GM23338 (cell line): ENCODE measurements at places on chromosomes 6 and 20. TPM values are rescaled to one million over a fixed set of nuclear protein-coding genes. Genes with fewer than 3 reads are reported as not detected.

MYCT1 gene
- 1.6 and 2.5 TPM in 2 replicates for total RNA-seq

TENT5A gene
- 4.7 and 5.5 TPM in 2 replicates for total RNA-seq

- DNase-seq, result no peak
These were observed 121.4 kb upstream of the CEP162 start for GRCh38 chr6:84348801-84349200.

- no peak for DNase-seq
These were observed 4.4 kb upstream of the RBM24 start for GRCh38 chr6:17276766-17277165.

- DNase-seq, result no peak
These were observed 552.7 kb downstream of the NKAIN2 start for GRCh38 chr6:124356276-124356810.

DNA sequence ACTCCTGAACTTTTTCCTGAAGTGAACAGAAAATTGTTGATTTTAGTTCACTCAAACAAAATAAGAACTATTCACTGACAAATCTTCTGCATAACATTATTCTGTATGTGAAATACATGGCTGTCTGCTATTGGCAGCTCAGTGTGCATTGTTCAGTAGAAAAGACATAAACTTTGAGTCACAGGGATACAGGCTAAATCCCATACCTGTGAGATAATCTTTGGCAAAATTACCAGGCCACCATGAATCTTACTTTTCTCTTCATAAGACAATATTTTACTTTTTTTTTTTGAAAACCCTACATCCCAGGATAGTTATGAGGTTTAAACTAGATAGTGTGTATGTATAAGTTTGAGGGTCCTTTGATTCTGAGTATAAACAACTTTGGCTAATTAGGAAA lies 224.8 kb downstream of the GRM1 start:
- DNase-seq, result no peak

DNA sequence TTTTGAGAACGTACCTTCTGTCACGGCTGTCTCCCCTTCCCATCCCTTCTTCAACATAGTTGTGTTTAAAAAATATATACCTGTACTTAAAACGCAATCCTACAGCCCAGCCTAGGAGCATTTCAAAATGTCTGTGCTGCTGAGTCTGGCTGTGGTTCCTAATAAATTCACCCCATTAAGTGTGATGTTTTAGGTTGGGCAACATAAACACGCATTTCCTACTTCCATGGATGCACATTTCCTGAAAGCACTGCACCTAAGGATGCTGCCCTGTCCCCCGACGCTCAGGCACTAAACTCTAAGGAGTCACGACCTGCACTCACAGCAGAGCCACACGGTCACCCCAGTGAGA lies 1.2 kb downstream of the REV3L start:
- DNase-seq, result no peak

GRCh38 chr20:62027116-62027515 lies 38.6 kb downstream of the TAF4 start:
- DNase-seq, result no peak

DNA sequence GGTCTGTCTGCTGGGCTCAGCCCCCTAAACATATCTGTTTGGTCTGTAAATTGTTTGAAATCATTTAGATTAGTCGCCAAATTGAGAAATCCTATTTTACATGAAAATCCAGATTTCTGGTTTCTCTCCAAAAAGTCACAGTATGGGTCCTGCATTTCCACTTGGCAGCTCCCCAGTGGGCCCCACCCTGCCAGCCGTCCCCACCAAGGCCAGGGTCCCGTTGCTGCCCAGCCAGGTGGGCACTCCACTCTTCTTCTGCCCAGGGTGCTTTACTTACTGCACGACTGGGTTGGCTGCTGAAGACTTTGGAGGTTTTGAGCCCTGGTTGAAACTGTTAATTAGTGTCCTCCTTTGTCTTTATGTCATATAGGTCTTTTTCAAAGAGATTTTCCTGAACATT lies 50.4 kb downstream of the ARFGEF2 start:
- DNase-seq, result no peak

- DNase-seq, result no peak
These were observed 34.7 kb upstream of the ARFGEF2 start for GRCh38 chr20:48886811-48887210.

DNA sequence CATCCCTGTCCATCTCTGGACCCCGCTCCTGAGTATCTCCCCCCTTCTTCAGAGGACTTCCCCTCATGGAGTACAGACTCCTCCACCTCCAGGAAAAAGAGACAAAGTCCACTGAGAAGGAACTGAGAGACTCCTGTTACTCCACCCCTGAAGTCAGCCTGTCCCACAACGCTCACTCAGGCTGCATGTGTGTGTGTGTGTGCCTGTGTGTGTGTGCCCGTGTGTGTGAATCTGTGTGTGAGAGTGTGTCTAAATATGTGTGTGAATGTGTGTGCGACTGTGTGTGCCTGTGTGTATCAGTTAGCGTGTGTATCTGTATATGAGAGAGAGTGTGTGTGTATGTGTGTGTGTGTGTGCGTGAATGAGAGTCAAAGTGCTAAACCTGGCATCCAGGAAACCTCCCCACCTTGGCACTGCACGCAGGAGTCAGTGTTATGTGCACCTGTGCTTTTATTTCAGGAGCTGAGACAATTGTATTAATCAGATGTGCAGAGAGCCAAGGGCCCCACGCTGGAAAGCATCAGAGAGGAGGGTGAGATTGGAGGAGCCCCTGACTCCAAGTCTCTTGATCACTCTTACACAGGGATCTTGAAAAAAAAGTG lies 39.0 kb downstream of the HLA-A start:
- DNase-seq, result no peak
